Foreskin melanocyte (primary cell): ENCODE measurements at places on chromosomes 1 and 21.

DNA sequence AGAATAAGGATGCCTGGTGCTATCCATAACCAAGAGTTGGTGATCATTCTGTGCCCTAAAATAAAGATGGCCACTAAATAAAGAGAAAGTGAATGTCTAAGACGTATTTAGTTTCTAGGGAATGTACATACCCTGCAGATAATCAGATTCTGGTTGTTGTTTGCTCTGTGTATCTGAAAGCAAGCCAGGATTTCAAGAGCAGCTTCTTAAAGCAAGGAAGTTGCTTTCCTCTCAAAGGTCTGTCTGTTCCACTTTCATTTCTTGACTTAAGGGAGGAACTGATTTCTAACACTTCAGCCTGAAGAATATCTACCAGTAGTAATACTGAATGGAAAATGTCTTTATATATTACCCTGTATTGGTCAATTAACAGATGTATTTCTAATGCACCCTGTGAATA, 88.8 kb downstream of the KIF1B start:
- DNase-seq: no peak

- DNase-seq: no peak
These were observed 69.8 kb downstream of the JAK1 start for GRCh38 chr1:64896551-64896950.

- peak; percentile 86 for DNase-seq
These were observed 1.8 kb downstream of the RHOC start for GRCh38 chr1:112704934-112705627.

- no peak for DNase-seq
These were observed 489.6 kb downstream of the TTLL7 start for GRCh38 chr1:83509301-83509781.

DNA sequence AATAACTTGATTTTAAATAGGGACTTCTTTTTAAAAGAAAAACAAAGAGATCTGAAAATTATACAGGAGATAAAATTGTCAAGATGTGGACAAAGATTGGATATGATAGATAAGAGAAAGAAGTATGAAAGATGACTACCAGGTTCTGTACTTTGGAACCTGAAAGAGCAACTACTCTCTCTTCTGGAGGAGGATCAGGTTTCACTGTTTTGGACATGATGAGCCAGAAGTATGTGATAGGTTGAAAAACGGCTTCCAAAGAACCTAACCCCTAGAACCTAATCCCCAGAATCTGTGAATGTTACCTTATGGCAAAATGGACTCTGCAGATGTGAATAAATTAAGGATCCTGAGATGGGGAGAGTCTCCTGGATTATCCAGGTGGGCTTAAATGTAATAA, 26.2 kb downstream of the RSBN1 start:
- DNase-seq: no peak

- no peak for DNase-seq
These were observed 28.4 kb downstream of the WDR4 start for GRCh38 chr21:42850866-42851391.

GRCh38 chr1:14506471-14507255, 91.8 kb upstream of the KAZN start:
- no peak for DNase-seq

- DNase-seq: no peak
These were observed 10.7 kb upstream of the OTUD7B start for GRCh38 chr1:150021191-150021694.

DNA sequence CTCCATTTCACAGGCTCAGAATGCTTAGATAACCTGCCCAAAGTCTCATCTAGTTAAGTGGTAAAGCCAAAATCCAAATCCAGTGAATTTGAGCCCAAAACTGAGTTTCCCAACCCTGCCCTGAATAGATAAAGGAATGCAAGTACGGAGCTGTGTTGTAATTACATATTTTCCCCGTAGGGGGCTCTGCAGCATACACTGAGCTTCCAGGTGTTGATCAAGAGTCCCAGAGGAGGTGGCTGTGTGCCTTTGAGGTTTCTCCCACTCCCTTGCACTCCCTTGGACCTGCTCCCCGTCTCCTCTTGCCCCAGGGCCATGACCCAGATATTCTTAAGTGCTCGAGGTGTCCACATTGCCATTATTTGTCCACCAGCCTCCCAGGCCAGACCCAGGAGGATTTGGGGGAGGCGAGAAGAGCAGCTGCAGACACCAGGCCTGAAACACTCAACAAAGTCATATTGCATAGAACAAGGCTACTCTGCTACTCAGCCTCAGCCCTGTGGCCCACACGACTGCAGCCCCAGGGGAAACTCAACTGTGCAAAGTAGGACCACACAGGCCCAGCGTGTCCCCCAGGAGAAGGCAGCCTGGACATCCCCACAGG, 18.4 kb upstream of the LY9 start:
- no peak for DNase-seq

DNA sequence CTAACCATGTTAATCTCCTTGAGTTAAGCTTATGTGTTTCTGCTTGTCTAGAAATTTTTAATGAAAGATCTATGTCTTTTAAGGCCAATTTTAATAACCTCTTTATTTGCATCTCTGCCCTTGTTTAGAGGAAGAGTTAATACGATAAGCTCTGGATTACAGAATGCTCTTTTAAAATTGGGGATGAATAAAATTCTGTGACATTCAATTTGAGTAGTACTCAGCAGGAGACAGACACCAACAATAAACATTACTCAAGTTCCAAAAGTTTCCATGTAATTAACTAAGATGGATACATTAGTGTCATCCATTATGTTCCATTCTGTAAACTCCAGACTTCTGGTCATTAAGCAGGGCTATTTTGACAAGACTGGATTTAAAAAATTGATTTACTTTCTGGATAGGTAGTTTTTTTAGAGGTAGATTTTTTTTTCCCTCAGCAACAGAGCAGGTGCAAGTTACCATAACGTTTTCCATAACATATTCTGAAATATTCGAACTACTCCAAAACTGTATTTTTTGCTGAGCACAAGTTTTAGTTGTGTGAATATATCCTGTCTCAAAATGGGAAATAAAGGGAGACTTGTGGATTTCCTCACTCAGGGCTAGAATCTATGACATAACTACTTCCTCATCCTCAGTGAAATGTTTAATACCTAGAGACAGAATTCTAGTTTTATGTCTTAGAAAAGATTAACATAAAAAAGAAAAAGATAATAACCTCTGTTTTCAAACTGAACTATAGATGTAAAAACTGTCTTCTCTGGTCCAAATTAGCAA, 221.7 kb downstream of the NEGR1 start:
- no peak for DNase-seq

DNA sequence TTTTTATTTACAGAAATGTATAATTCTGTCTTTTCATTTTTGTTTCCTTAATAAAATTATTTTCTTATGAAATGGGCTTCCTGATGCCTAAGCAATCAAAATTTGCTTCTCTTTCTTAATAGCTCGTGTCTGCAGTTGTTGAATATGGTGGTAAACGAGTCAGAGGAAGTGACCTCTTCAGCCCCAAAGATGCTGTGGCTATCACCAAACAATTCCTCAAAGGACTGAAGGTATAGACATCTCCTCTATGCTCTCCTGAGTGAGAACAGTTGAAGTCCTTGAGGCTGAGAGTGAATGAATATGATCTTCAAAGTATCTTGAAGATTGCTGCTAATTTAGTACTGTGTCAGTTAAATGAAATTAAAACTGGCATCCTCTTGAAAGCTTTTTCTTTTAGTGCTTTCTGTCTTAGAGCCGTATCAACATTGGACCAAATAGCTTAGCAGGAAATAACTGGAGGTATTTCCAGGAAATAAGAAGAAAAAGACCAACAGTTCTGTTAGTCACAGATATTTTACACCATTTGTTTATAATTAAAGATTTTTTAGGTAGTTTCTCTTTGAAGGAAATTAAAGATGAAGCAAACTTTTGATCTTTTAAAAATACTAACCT, 24.7 kb downstream of the VPS45 start:
- no peak for DNase-seq

DNA sequence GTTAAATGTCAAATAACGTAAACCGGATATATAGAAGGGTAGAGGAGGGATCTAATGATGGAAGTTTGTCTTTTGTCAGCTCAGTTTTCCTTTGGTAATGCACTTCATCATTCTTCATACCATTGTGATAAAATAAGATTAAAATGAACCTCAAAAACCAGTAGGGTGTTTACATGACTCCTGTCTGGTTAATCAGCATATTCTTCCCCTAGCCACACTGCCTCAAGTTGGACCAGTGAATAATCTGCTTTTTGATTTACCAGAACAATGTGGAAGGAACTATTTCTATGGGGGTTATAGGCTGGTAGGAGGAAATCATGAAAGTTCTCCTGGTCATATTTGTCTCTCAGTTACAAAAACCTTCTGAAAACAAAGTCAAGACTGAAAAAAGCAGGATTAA, 634.7 kb downstream of the NCAM2 start:
- DNase-seq: no peak
